T follicular helper cell (primary cell): ENCODE measurements at places on chromosomes 1 and 21.

DNA sequence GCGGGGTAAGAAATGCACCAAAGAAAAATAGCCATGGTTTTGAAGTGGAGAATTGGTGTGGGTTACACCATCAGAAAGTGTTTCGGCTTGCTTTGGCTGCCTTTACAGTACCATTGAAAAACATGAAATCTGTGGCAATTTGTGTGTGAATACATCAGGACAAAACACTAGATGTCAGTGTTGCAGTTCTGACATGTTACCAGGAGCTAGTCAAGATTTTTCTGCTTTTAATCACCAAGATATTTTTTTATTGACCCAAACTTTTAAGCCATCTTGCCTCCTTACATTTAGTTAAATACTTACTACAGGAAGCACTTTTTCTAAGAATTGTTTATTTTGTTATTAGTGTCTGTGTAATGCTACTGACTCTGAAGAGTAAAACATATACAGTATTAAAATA, 14.3 kb downstream of the RRP15 start:
- no peak for DNase-seq

- DNase-seq, result peak; percentile 25
Observed at GRCh38 chr1:77281491-77282186, at the start of gene AK5. Gene AK5, plus strand, starts transcription at chr1:77282019. Its CDS starts 295 bp downstream, at chr1:77282314.

DNA sequence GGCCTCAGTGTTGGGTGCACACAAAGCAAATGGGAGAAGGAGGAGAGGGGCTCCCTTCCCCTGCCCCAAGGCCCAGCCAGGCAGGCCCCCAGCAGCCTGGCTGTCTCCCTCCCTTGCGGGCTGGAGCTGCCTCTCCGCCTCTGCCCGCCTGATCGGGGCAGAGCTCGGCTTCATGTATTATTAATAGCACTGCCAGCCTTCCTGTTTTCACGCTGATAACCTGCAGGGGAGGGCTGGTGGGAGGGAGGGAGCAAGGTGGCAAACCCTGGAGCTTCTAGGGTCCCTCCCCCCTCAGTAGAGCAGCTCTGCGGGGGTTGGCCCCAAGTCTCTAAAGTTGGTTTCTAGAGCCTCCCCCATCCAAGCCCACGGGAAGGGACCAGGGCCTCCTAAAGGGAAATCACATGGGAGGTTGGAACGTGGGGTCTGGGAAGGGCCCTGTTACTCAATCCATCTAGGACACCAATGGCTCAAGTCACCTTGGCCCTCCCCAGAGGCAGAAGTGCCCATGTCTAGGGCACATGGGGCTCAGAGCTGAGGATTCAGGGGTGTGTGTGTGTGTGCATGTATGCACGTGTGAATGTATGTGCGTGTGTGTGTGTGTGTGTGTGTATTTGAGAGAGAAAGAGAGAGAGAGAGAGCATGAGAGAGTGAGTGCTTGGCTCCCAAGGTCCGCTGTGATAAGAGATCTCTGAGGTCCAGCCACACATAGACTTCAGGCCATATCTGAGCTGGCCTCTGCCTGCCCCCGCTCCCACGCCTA, 21.8 kb upstream of the POU3F1 start:
- DNase-seq, result no peak

- no peak for DNase-seq
Observed at GRCh38 chr1:23997812-23998211, 17.7 kb upstream of the SRSF10 start.
